Activated T-cell treated with anti-CD3 and anti-CD28 coated beads for 48 hours (primary cell): ENCODE measurements at places on chromosomes 6 and 20.

DNA sequence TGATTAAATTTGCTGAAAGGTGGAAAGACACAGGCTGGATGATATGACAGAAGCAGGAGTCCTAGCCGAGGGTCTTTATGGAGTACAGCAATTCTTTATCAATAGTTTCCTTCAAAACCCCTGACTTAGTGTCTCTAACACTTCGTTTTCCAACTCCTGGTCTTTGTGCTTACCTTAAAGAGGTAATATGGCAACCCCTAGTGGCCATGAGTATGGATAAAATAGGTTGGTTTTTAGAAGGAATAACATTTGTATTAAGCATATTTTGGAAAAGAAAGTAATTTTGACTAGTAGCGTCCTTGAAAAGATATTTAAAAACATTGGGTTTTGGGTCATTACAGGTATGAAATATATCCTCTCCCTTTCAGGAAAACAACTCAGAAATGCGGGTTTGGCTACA is 51.9 kb downstream of the VGLL2 start:
- DNase-seq = no peak

DNA sequence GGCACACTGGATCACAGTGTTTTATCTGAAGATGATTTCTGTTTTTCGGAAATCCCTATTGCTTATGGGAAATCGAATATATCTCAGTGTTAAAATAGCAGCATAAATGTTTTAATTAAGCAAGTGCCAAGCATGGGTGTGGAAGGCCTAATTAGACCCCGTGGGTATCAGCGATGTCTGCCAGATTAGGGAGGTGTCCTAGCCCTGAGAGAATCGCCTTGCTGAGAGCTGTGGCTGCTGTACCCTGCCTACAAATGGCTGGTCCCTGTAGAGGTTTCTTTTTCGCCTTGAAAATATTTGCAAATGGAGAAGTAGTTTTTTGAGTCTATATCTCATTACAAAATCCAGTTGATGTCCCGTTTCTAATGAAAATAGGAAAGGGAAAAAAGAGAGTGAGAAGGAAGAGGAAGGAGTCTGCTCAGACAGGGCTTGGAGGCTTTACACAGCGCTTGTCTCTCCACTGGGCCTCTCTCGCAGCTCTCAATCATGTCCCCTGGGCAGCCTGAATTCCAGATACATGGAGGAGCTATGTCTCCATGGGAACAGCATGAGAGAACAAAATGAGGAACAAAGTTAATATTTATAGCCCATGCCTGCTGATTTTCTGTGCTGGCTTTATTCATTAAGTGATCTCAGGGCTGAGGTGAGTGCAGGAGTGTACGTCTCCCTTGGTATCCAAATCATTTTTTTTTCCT is 35.2 kb upstream of the BCLAF1 start:
- DNase-seq = no peak

DNA sequence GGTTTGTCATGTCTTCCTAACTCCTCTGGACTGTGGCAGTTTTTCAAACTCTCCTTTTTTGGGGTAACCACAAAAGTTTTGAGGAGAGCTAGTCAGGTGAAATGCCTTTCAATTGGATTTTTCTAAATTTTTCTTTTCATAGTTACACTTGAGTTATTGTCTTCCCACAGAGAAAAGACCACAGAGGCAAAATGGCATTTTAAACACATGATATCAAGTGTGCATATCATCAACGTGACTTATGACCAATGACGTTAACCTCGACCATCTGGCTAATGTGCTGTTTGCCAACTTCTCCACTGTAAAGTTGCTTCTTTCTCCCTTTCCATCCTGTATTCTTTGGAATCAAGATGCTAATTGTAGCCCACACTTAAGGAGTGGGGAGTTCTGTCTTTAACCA is 41.3 kb upstream of the SNAP25 start:
- no peak for DNase-seq

- DNase-seq = no peak
Measured at GRCh38 chr6:157152556-157152955, 170.8 kb downstream of the TMEM242 start.

DNA sequence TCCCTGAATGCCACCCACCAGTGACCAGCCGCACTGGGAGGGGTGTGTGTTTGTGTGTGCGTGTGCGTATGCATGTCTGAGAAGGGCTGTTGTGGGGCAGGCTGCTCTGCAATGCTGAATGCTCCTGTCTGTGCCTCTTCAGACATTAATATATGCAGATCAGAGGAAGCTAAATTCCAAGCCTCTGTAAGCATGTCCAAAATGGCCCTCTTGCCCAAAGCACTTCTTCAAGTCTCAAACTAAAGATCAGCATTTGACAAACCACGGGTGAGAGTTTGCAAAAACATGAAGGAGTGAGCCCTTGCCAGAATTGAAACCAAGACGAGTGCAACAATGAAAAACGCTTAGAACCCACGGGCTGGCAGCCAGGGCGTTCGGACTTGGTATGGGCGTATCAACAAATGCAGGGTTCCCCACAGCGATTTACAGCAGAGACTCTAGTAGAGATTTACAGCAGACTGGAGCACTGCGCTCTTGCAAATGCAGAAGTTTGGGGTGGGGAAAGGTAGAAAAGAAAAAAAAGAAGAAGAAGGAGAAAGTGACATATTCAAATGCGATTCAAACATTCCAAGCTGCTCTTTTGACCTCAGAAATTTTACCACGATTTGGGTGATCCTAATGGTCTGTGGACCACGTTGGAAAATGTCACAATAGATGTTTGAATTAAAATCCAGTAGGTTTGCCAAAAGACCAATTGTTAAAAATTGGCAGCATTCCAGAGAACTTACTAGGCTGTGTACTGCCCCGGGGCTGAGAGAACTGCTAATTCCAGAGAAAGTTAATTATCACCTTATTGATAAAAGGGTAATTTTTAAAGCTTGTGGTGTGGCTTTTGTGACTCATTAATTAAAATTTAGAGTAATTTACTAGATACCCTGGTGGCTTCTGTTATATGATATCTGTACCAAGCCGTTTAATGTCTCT is 3.5 kb downstream of the SCML4 start:
- no peak for DNase-seq

DNA sequence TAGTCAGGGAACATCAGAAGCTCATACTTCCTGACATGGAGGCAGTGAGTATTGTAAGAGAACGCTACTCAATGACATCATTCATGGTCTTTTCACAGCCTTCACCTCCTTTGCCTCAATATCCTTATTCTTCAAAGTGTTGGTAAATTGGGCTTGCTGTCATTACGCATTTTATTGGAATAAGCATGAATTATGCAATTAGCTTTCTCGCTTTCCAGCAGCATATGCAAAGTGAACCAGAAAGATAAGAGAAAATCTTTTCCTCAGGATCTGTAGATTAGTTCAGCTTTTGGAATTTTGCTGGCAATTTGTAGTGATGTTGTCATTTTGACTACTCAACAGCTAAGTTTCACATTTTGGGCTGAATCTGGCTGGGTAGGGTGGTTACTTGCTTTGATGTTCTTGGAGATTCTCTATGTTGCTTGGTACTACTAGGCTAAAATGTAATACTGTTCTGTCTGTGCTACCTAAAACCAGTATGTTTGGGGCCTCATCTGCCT is 1012.1 kb downstream of the KIF16B start:
- DNase-seq = no peak

DNA sequence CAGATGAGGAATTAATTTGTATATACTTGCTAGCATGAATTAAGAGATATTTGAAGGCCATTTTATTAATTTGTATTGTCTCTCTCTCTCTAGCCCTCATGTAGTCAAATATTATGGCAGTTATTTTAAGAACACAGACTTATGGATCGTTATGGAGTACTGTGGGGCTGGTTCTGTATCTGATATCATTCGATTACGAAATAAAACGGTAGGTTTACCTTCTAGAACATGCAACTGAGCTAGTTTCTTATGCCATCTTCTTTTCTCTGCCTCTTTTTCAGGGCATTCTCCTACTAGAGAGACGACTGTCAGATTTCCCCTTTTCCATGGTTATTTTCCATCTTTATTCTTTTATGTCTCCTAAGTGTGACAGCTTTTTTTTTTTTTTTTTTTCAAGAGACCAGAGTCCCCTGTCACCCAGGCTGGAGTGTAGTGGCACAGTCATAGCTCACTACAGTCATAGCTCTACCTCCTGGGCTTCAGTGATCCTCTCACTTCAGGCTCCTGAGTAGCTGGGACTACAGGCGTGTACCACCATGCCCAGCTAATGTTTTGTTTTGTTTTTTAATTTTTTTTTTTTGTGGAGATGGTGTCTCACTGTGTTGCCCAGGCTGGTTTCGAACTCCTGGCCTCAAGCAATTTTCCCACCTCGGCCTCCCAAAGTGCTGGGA is 15.6 kb downstream of the STK4 start:
- DNase-seq = no peak

DNA sequence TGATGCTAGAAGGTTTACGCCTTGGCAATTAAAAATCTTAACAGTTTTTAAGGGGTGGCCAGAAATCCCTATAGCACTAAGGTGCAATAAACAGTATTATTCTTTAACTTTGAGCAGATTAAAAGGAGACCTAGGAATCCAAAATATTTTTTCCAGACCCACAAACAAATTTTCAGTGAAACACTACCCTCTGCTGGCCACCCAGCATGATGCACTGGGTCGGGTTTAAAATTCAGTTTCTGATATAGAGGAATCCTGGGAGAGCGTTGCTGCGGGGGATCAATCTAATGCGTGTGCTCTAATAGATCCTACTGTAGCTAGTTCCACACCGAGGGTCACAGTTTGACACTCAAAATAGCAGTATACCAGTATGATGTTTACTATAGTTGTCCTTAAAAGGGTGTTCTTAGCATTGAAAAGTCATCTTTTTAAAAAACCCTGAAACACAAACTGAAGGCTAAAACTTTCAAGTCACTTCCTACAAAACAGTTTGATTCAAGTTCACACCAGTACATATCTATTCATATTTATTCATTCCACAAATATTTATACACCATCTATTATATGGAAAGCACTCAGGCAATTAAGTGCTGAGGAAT is 10.2 kb downstream of the UBE3D start:
- no peak for DNase-seq

DNA sequence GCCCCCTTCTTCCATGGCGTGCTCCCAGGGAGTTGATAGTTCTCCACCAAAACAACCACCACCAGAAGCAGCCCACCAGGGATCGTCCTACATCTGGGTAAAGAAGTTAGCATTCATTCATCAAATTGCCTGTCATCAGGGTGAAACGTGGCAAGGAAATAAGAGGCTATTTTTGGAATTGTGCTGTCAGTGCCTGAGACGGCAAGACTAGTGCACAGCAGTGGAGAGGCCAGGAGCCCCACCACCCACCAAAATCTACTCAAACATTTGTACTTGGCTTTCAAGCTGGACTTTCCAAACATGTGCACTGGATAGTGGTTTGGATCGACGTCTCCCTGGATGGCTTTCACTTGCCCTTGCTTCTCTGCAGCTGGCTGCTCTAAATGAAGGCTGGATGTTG is 44.8 kb downstream of the TXNDC5 start:
- DNase-seq = no peak

DNA sequence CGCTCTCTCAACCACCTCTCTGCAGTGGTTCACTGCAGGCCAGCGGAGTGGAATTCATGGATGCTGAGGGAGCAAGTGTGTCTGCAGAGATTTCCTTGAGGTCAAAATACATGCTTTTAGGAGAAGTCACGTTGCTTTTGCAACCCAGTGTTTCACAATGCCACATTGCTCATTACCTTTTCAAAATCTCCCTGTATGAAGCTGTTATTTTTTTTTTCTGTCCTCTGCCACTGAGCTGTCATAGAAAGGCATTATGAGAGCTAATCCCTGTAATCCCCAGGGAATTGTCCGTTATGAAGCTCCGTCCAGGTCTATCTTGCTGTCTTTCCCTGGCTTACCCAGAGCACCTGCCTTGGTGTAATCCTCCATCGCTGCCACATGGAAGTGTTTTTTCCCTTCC is 60.5 kb upstream of the SLC22A23 start:
- no peak for DNase-seq
